ENCODE measurements at places on chromosomes 3 and 15. TPM values are rescaled to one million over a fixed set of nuclear protein-coding genes. Genes with fewer than 3 reads are reported as not detected.

Gene C2CD4A
- total RNA-seq: not detected

Gene GOLGA6B
- total RNA-seq: not detected

Gene CCR5
- 5.0 TPM for total RNA-seq

Gene KY
- total RNA-seq: 0.17 TPM

Gene EXD1
- total RNA-seq: not detected

Gene PP2D1
- not detected for total RNA-seq

Gene PLD1
- total RNA-seq: 50.8 TPM

Gene GTPBP8
- 12.2 TPM for total RNA-seq

Gene CRTAP
- total RNA-seq: 119 TPM

Gene NME9
- 0.52 TPM for total RNA-seq

Gene ITIH4
- 23.2 TPM for total RNA-seq

Gene DZIP1L
- total RNA-seq: 38.6 TPM

Gene GRK7
- total RNA-seq: not detected

Gene GOLGA6L9
- total RNA-seq: 5.2 TPM

Gene C3orf85
- not detected for total RNA-seq

Gene SPATA12
- not detected for total RNA-seq

Gene PRR20G
- not detected for total RNA-seq

Gene RBPMS2
- total RNA-seq: 1.7 TPM

Gene ACTL6A
- 52.0 TPM for total RNA-seq

Gene GPR160
- 21.2 TPM for total RNA-seq

Gene ADAMTSL3
- 5.7 TPM for total RNA-seq

Gene KPNA4
- total RNA-seq: 45.5 TPM

Gene SCAPER
- 29.2 TPM for total RNA-seq
